Stimulated activated CD8-positive, alpha-beta memory T cell treated with anti-CD3 and anti-CD28 coated beads, Interleukin-4, amount 100 ng/mL, for 4 hours (primary cell): ENCODE measurements at places on chromosomes 4 and X.

DNA sequence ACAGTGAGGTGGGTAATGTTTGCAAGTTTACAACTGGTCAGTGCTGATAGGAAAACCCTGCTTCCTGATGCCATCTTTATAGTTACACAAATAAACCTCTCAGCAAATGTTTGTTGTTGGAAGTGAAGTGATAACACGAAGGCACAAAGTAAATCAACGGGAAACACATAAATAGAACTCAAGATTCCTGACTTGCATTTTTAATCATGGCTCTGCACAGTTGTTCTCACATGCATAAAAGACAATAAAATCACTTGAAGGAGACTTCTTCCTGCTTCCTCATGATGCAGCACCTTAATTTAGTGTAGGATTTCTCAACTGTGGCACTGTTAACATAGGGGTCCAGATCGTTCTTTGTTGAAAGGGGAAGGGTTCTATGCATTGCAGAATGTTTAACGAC lies 907.7 kb downstream of the RAB28 start:
- no peak for DNase-seq

GRCh38 chrX:11881485-11882170 lies 123.6 kb downstream of the MSL3 start:
- no peak for DNase-seq

DNA sequence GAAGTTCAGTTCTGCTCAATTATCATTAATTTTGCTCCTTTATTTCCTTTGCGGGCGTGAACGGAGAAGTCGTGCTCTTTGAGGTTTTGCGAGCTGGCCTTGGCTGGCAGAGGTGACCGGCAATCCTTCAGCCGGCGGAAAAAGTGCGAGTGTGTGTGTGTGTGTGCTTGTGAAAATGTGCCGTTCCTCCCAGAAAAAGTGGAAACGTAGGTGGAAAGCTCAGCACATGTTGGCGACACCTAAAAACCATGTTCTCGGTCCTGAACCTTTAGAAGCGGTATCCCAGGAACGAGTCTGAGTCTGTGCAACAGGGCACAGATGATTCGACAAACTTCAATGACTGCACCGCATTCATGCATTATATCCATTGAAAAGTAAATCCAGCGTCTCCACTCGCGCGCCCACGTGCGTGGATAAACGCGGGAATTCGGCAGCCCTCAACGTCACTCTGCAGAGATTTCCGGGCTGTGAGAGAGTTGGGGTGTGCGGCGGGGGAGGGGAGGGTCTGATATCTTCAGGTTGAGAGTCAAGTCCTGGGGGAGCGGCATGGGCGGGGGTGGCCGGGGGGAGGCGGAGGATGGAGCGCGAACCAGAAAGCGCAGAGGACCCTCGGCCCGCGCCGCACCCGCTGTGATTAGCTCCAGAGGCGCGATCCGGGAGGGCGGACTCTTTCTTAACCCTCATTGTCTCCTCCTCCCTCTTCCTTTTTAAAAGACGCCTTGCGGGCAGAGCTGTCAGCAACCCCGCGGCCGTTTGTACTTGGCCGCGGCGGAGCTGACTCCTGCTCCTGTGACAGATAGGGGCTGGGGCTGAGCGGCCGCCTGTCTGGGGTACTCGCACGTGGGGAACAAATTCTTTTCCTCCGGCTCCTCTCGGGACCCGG lies at the start of gene SHISA3:
Gene SHISA3 (plus strand): TSS at position 737 of the 883 bp plus-strand sequence. CDS start 569 bp downstream, outside the sequence.
- no peak for DNase-seq

DNA sequence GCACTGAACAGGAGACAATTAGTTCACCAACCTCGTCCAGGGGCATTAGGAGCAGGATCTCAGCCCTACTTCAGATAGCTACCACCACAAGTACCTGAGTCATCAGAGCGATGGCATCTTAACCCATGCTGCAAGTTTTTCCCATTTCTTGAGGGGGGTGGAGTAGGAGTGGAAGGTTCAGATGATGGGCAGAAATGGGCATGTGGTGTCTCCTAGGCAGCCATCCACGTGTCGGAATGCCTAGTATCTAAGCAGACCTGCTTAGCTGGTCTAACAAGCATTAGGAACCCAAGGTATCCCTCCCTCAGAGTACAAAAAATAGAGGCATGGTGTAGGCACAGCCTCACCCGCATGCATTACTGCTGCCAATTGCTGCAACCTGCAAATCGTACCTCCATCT lies 159.1 kb upstream of the DGKK start:
- DNase-seq, result no peak

DNA sequence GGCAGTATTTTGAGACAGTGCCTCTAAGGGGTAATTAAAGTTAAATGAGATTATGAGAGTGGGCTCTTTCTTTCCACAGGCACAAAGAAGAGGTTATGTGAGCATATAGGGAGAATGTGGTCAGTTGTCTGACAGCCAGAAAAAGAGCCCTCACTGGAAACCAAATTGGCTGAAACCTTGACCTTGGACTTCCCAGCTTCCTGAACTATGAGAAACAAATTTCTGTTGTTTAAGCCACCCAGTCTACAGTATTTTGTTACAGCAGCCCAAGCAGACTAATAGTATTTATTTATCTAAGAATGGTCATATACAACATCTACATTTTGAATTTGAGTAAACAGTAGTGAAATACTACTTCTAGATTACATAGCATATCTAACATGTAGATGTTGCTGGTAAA lies 473.8 kb downstream of the IL15 start:
- no peak for DNase-seq
